ENCODE measurements at places on chromosomes 1 and 21.

GRCh38 chr1:113855630-113856400 is 15.7 kb downstream of the PTPN22 start:
- DNase-seq = no peak

DNA sequence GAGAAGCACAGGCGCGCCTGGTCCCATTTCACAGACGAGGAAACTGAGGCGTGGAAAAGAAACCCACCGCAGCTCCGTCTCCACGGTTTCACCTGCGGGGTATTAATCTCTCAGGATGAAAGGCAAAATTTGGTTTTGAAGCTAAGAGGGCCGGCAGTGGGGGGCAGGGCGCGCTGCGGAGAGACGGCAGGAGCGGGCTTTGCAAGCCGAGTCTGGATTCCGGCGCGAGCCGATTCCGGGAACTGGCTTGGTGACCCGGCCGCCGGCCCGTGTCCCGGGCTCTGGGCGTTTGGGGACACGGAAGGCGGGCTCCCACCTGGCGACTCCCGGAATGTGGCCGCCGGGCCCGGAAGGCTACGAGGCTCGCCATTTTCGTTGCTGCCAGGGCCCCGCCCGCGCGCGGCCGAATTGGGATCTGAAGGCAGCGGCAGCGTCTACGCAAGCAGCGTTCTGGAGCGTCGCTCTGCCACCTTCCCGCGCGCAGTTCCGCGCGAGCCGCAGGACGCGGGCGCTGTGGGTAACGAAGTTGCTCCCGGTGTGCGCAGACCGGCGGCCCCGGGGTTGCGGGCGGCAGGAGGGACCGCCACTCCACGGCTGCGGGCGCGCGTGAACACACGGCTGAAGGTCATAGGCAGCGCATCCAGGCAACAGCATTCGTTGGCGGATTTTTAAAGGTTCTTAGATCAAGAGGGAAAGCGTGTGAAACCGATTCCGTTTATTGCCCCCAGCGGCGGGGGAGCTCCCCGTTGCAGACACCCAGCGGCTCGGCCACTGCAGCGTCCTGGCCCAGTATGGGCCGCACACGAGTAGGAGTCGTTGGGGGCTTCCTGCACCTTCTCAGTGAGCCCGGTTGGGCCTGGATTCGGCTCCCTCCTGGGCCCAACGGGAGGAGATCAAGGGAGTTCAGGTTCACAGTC is 5.4 kb upstream of the PRDM16 start:
- DNase-seq = no peak

GRCh38 chr1:230205719-230206198 is 138.7 kb downstream of the GALNT2 start:
- DNase-seq = no peak

DNA sequence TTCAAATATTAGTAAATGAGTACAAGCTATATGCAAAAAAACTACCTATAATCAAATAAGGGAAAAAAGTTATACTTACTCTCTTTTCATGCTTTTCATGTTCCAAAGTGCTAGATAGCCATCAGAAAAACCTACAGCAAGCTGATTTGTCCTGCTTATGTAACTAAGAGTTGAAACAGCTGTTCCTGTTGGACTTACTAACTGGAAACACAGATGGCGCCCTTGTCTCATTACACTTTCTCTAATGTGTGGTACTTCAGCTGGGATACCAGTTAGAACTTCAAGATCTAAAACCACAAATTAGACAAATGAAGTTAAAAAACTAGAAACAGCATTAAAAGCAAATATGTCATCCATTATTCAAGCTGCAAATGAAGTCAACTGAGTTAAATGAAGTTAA is 24.3 kb downstream of the AHCTF1 start:
- DNase-seq = peak; percentile 19

GRCh38 chr21:41422546-41423304 is 3.3 kb upstream of the MX1 start:
- DNase-seq = no peak

DNA sequence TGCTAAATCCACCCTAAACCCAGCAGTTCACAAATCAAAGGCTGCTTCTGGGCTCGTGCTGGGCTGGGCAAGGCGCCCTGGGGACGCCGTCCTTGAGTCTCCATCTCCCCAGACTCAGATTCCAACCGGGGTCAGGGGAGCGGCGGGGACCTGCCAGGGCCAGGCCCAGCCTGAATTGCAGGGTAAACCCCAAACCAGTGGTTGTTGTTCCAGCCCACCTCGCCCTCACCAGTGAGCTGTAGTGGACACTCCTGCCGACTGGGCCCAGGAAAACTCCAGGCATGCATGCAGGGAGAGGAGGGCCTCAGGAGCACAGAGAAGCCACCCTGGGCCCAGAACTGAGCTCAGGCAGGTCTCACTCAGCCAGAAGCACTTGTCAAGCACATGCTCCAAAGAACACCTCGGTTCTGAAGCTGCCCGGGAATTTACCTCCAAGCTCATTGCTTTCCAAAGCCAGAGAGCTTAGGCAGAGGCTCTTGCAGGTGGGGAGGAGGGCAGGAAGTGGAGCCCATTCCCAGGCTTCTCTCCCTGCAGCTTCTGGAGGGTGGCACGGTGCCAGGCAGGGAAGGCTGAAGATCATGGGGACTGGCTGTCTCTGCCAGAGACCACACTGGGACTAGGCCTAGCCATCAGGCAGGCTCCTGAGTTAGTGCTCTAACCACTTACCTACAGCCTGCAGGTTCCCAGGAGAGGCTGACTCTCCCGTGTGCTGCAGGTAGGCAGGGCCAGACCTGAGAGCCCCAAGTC is 437.0 kb downstream of the MATN1 start:
- no peak for DNase-seq

DNA sequence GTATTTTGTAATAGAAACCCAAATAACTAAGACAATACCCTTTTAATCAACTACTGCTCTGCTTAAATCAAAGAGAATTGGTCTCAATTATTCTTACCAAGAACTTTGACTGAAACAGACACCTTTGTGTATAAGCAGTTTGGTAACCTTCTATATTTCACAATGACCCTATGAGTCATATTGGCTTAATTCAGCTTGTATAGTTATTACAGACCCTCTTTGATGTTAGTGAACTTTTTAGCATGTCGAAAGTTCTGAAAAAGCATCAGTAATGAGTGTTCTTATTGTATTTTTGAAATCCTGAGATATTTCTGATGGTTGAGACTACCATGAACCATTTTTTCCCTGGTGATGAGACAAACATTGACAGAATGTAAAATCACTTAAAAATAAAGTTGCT is 43.3 kb upstream of the RABGAP1L start:
- DNase-seq = no peak

DNA sequence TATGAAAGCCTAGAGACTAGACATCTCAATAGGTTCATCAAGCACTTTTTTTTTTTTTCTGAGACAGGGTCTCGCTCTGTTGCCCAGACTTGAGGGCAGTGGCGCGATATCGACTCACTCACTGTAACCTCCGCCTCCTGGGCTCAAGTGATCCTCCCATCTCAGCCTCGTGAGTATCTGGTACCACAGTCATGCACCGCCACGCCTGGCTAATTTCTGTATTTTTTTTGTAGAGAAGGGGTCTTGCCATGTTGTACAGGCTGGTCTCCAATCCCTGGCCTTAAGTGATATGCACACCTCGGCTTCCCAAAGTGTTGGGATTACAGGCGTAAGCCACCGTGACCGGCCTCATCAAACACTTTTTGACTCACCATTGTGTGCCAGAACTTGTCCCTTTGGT is 613 bp upstream of the GPATCH4 start:
- DNase-seq = no peak

- no peak for DNase-seq
Measured at GRCh38 chr1:240044620-240045019, 47.1 kb upstream of the FMN2 start.

DNA sequence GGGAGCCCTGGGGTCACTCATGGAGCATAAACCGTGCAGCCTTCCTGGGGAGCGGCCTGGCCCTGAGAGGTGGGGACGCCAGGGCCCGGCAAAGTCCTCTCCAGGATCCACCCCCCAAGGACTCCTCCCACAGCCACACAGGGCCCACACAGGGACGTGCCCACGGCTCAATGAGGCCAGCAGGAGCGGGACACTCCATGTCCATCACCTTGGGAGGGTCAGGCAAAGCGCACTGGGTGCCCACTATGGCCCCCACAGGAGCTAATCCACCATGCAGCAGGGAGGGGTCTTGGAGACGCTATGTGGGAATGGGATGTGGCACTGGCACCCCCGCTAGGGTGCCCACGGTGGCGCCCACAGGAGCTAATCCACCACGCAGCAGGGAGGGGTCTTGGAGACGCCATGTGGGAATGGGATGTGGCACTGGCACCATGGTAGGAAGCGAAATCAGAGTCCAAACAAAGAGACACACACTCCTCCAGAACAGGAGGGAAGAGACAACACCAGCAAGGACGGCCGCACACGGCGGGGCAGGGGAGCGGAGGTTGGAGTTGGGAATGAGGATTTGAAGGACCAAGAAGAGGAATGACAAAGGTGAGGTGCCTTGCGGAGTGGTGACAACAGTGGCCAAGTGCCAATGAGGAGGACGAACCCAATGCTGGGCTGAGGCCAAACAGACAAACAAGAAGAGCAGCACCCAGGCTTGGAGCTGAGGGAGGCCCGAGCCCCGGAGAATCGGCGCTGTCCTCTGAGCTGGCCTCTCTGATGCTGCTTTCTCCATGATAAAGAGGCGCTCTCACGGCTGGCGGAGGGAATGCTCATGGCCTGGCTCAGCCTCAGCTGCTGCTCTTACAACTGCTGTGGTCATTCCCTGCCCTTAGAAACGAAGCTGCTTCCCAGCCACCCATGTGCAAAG is 18.1 kb upstream of the SLC19A1 start:
- no peak for DNase-seq

DNA sequence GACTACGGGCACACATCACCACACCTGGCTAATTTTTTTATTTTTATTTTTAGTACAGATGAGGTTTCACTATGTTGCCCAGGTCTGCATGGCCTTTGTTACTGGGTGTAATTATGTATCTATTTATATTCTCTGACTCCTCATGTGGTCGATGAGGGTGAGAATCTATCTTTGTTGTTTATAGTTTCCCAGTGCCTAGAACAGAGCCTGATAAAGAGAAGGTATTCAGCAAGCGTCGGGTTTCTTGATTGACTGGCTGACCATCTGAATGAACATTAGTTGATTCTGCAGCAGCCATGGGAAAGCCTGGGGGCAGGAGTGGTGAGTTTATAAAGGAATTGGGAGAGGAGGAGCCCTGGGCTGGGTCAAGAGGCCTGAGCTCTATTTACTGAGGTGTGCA is 28.5 kb downstream of the SERINC2 start:
- no peak for DNase-seq

- DNase-seq = no peak
Measured at GRCh38 chr21:38927776-38928175, 122.0 kb downstream of the ETS2 start.

DNA sequence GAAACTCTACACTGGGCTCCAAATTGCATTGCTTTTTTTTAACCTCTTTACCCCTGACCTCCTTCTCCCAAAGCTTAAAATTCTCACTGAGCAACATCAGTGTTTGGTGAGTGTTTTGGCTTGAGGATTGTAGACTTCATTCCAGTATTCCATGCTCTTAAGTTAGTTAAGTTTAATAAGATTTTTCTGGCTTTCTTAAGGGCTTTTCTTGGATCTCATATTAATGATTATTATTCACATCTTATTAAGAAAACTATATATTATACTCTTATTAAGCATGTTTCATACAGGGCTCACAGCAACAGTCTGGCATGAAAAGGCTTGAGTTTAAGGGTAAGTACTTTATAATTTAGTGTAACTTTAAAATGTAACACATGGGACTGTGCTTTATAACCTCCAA is 141.8 kb downstream of the DISP1 start:
- DNase-seq = no peak

DNA sequence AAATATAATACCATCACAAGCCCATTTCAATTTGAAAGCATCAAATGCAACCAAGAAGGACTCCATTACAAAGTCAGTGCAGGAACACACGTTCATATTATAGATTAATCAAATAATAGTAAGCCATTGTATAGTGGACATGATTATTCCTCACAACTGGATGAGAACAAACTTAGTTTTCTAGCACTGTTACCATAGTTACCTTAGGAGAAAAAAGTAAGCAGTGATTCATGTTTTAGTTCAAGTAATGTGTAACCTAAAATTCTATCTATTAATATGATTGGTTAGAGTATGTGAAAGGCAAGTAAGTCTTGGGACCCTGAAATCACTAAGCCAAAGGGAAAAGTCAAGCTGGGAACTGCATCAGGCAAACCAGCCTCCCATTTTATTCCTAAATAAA is 15.2 kb downstream of the SSX2IP start:
- no peak for DNase-seq

GRCh38 chr1:197745911-197746310 is 29.4 kb downstream of the DENND1B start:
- no peak for DNase-seq

Measured in amniotic stem cell (primary cell).